ENCODE measurements at places on chromosomes 16 and 17.

- no peak for DNase-seq
Measured at GRCh38 chr17:36498560-36499300, 12.2 kb downstream of the ZNHIT3 start.

- no peak for DNase-seq
Measured at GRCh38 chr17:73196500-73196899, 3.6 kb downstream of the COG1 start.

DNA sequence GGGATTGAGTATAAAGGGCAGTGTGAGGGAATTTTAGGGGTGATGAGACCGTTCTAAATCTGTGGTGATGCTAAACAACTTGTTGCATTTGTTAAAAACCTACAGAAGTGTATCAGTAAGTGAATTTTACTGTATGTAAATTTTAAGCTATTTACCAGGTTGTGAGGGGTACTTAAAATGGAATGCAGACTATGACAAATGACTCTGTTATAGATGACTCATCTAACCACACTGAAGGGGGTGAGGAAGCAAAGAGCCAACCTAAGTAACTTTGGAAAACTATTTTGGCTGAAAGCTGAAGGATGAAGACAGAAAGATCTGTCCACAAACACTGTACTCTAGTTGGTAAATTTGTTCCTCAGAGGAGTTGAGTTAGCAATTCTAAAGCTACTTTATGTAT lies 5.3 kb upstream of the MKS1 start:
- DNase-seq: no peak

DNA sequence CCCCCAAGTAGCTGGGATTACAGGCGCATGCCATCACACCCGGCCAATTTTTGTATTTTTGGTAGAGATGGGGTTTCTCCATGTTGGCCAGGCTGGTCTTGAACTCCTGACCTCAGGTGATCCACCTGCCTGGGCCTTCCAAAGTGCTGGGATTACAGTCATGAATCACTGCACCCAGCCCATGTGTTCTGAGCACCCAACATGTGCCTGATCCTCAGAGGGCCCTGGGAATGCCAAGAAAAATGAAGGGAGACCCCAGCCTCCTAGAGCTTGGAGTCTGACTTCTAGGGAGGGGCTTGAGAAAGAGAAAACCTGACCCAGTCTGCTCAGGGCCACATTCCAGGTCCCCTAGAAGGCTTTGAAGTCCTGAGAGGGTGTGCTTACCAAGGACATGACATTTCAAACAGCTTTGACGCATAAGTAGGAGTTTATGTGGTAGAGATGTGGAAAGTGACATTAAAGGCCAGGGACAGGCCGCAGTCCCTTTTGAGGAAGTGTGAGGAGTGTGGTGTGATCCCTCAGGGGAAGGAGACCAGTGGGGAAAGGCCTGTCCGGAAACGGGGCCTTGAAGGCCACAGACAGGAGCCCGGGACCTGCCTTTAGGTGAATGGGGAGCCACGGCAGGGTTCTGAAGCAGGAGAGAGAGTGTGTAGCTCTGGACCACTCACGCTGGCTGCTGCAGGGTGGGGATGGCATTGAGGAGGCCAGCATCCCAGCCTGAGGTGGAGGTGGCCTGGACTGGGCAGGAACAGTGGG lies 1.1 kb upstream of the CCL22 start:
- DNase-seq: no peak

DNA sequence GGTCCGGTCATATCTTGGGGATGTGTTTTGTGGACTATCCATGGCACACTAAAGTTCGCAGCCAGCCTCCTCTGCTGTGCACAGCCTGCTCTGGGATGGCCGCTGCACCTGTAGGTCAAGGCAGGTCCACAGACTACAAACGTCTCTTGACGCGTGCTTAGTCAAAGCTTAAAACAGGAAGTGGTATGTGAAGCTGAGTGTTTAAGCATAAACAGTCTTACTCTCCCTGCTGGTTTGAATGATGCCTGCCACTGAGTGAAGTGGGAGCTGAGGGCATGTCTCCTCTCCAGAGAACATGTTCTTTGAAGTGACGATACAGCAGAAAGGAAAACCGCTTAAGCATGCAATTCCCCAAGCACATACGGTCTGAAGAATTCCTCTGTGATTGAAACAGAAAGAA lies 365.6 kb downstream of the SLC39A11 start:
- DNase-seq: no peak

DNA sequence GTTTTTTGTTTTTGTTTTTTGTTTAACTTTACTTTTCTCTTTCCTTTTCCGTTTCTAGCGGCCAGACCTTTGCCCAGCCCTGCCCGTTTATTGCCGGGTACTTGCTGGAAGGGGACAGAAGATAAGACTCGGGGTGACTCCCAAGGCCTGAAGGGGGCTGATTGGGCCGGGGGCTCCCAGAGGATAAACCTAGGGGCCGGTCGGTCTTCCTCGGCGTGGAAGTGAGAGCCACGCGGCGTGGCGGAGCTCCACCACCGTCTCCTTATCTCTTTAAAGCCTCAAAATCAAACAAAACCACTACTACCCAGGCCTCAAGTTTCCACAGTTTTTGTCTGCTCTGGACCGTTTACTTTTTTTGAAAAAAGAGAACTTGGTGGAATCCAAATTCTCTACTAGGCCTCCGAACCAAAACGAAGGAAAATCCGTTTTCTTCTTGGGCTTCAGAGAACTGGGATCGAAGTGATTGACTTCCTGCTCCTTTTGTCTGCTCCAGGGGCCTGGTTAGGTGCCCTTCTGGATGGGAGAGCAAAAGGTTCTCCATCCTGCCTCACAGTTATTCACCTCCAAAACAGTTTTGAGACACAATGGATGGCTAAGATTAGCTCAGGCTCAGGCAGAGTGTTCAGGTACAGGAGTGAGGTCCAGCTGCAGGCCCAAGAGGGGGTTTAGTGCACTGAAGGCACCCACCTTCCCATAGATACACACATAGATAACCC lies 8.5 kb upstream of the HOXB9 start:
- no peak for DNase-seq

DNA sequence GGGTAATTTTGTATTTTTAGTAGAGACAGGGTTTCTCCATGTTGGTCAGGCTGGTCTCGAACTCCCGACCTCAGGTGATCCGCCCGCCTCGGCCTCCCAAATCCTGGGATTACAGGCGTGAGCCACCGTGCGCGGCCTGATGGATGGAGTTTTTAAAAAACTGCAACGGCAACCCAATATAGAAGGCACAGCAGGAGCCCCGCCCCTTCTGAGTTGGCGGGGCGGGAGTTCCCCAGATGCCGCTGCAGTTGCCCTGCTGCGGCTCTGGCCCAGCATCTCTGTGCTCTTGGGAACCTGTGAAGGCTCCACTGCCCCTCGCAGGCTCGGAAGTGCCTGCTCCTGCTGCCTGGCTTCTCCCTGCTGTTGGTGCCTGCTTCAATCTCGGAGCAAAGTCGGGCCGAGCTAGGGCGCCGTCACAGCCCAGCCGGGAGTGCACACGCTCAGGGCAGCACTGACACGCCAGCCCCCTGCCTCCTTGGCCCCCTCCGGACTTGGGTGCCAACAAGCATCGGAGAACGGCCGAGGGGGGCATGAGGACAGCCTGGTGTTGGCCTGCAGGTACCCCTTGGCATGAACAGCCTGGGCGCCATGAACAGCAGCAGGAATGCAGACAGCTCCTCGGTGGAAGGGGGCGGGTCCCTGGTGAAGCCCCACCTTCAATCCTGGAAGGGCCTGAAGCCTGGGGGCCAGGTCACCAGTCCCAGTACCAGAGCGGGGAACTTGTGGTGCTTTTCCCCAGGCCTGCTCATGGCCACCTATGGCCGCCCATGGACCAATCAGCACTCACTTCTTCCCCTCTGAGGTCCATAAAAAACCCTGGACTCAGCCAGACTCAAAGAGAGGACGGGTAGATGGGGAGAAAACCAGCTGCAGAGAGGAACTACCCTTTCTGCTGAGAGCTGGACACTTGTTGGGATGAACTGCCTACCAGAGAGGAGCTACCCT lies 2.3 kb upstream of the NT5M start:
- DNase-seq: peak; percentile 47

DNA sequence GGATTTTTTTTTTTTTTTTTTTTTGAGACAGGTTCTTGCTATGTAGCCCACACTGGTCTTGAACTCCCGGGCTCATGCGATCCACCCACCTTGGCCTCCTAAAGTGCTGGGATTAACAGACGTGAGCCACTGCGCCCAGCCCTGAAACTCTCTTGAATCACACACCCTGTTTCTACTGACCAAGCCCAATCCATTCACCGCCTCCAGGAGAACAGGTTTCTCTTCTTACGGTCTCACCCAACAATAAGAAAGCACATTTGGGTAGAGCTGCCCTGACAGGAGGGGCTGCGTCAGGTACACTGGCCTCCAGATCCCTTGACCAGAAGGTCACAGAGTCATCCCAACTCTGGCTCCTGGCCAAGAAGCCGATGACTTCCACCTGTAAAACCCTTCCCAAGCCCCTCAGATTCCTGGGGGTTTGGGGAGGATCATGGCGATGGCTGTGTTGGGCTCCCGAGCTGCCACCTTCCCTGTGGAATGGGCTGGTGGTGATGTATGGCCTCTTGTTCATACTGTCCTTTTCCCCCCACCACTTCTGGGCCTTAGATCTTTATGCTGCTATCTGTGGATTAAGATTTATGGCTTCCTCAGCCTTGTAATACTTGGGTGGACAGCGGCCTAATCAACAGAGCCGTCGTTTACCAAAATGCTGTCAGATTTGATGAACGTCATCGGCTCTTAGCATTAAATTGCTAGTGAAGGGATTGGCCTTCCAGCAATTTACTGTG lies 89.1 kb downstream of the KATNIP start:
- DNase-seq: no peak

DNA sequence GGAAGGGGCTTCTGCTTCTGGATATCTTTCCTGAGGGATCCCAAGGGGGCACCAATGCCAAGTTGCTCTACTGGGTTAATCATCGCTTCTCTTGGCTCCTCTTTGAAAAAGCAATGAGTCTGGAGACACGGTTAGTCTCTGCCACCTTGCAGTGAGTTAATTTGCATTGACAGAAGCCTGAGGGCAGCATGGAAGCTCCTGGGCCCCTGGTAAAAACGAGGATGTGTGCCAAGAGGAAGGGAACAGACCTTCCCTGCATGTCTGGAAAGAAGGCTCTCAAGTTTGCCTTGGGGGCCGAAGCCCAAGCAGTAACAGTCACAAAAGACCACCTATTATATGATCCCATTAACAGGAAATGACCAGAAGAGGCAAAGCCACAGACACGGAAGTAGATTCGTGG lies 86.7 kb downstream of the IRX5 start:
- DNase-seq: no peak

DNA sequence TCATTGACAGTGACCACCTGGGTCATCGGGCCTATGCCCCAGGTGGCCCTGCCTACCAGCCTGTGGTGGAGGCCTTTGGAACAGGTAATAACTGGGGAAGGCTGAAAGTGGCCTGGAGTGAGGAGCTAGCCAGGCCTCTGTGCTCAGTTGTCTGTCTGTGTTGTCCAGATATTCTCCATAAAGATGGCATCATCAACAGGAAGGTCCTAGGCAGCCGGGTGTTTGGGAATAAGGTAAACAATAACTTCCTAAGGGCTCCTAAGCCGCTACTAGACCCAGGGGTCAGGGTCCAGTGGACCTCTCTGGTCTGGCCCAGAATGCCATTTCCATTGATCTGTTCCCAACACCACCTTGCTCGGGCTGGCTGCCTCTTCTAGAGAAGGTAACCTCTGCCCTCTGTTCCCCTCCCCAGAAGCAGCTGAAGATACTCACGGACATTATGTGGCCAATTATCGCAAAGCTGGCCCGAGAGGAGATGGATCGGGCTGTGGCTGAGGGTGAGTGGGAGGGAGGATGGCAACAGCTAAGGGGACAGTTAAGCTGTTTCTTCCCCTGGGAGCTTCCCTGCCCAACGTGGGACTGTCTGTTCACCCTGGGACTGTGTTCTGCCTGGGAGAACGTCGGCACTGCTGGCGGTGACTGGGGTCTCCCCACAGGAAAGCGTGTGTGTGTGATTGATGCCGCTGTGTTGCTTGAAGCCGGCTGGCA lies 1.9 kb upstream of the MLX start:
- no peak for DNase-seq

DNA sequence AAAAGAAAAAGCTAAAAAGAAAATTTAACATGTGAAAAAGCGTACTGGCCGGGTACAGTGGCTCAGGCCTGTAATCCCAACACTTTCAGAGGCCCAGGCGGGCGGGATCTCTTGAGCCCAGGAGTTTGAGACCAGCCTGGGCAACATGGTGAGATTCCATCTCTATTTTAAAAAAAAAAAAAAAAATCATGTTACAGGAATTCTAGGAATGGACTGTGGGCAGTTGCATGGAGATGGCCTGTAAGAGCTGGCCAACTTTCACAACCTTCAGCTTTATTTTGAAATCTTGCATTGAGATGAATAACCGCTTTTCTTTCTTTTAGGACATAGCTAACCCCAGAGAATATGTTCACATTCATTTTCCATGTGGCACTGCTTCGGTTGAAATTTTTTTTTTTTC lies 8.2 kb upstream of the CIAO3 start:
- no peak for DNase-seq

DNA sequence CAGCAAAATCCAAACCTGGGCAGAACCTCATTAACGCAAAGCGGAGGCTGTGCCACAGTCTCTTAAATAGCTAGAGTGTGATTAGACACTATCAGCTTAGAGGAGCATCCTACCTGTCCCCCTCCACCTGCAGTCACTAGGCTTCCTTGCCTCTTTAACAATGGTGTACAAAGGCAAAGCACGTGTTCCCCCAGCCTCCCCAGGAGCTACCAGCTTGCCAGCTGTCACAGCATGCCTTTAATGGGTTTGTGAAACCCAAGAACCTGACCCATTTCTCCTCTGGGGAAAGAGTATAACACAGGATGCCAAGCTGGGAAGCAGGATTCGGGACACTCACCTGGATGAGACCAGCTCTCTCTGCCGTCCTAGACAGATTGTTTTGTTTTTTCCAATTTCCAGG lies 37.2 kb upstream of the TBX2 start:
- DNase-seq: no peak

DNA sequence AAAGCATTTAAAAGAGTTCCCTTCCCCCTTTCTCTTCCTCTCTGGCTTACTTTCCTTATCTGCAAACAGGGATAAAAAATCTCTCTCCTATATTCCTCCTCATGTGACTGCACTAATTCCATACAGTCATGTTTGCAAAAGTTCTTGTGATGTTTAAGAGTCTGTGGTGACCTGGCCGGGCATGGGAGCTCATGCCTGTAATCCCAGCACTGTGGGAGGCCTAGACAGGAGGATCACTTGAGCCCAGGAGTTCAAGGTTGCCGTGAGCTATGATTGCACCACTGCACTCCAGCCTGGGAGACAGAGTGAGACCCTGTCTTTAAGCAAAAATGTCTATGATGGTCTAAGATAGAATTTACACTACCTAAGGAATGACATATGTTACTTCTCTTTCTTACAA lies 19.6 kb downstream of the NOG start:
- no peak for DNase-seq

- no peak for DNase-seq
Measured at GRCh38 chr16:70428178-70428998, 10.5 kb downstream of the ST3GAL2 start.

GRCh38 chr17:49509588-49509917 lies 14.5 kb downstream of the NGFR start:
- no peak for DNase-seq

All from stimulated activated CD4-positive, alpha-beta T cell treated with anti-CD3 and anti-CD28 coated beads, Interleukin-1b, Interleukin-23, amount 100 ng/mL, for 24 hours (primary cell).